ENCODE measurements at places on chromosomes 2 and 18.

DNA sequence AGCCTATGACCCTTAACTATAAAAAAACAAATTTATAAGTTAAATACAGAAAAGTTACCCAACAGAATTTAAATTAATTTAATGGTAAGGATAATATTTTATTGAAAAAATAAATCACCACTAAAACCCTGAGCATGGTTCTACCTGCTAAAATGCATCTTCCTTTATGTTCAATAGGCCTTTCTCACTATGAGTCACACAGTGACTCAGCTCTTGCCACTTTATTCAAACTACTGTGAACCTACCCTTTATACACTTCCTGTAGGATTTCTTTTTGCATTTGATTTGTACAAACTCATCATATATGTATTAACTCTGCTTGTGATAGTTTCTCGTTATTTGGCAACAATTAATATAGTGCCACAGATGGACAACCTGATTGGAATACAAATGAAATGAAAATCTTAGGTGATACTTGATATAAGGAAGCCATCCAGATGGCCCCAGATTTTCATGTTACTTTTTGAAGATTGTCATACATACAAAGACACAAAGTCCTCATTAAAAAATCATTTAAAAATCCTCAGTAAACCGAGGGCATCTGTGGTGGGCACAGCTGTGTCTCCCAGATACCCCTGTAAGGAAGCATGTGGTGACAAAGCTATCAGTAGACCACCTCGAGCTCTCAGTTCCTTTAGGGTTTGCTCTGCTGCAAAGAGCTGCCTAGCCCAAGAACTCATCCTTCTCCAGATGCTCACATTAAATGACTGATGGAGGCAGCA is 55.2 kb upstream of the COBLL1 start:
- no peak for DNase-seq

- no peak for DNase-seq
These were observed 29.7 kb downstream of the XDH start for GRCh38 chr2:31384771-31385276.

DNA sequence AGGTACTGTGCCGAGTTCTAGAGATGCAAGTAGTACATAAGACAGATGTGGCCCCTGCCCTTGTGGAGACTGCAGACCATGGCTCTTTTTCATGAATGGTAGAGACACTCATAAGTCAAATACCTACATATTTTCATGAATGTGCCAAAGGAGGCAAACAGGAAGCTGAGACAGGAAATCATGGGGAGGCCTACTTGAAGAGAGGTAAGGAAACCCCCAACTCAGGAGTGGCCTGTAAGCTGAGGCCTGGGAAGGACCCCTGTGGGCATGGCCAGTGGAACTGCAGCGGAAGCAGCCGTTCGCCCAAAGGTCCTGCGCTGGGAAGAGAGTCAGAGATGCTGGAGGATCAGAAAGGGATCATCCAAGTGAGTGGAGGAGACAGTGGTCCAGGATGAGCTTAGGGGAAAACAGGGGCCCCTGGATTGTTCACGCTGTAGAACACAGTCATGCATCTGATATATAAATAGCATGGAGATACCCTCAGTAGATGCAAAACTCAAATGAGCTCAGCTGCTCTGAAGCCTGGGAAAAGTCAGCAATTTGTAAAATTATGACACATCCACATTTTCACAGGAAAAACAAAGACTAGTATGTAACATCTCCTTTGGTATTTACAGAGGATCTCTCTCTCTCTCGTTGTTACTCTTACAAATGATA is 228.9 kb downstream of the NEDD4L start:
- no peak for DNase-seq

- no peak for DNase-seq
These were observed 35.9 kb upstream of the TBC1D8 start for GRCh38 chr2:101187131-101187530.

GRCh38 chr2:143579456-143579855 is 450.2 kb downstream of the ARHGAP15 start:
- no peak for DNase-seq

DNA sequence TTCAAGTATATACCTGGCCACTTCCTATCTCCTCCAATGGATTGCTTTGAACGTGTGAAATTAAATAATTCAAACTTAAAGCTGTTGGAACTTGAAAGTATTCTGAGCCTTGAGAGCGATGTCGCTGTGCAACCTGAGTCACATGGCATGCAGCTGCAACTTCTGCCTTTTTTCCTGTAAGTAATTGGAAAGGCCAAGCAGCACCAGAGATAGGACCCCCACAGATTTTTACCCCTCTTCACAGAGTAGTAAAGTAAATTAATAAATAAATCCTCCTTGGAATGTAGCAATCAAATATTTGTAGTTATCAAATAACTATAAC is 3.2 kb upstream of the RNF149 start:
- DNase-seq, result no peak

GRCh38 chr18:13446024-13446423 is 227.5 kb downstream of the LDLRAD4 start:
- no peak for DNase-seq

GRCh38 chr2:108079736-108080135 is 93.4 kb downstream of the SLC5A7 start:
- no peak for DNase-seq

DNA sequence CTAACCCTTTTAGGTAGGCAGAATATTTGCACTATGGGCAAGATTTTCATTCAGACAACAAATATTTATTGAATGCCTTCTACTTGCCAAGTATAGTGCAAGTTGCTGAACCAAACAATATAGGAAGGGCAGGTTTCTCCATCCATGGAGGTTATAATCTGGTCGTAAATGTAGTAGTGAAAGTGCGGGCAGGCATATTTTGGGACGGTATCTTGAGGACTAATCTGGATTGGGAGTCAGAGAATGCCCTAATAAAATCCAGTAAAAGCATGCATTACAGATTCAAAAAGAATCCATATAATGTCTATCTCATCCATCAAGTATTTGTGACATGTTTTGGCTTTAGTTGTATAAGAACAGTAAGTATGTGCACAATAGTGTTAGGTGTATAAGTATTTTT is 1.7 kb upstream of the NDUFV2 start:
- no peak for DNase-seq

GRCh38 chr2:118903551-118904479 is 38.2 kb upstream of the MARCO start:
- DNase-seq, result no peak

GRCh38 chr2:137957033-137957432 is 7.2 kb upstream of the HNMT start:
- DNase-seq, result no peak

DNA sequence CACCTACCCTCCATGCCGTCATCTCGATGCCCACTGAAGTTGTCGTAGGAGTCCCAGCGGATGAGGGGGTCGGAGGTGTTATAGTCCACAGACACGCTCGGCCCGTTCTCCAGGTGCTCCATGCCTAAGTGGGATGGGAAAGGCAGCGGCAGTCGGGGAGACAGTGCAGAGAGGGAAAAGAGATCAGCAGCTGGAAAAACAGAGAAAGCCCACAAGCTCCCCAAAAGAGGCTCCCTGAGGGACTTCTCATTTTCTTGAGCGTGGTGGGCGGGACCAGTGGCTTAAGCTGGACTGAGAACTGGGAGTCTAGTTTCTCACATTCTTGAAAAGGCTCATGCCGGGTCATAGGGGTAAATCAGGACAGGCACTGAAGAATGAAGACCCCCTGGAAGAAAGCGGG is 121.9 kb downstream of the TNS1 start:
- no peak for DNase-seq

DNA sequence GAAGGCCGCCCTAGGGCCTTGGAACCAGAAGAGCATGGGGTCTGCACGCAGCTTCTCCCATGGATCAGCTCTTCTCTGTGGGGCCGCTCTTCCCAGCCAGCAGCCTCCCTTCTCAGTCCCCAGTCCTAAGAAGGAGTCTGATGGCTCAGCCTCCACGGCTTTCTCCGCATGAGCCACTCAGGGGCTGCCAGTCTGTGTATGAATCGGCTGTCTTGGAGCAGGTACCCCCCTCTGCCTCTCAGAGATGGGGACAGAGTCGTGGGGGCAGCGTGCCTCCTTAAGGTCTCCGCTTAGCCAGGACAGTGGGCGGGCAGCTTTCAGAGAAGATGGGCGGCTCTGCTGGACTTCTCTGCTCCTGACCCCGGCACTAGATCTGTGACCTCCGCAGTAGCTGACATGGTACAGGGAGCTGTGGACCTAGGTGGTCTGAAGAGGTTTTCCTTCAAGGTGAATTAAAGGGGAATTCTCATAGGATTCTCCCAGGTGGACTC is 21.6 kb downstream of the INPP5D start:
- DNase-seq, result no peak

GRCh38 chr2:24543252-24543651 is 52.2 kb downstream of the NCOA1 start:
- DNase-seq, result no peak

GRCh38 chr18:40685219-40685618 is 1269.8 kb upstream of the PIK3C3 start:
- no peak for DNase-seq

DNA sequence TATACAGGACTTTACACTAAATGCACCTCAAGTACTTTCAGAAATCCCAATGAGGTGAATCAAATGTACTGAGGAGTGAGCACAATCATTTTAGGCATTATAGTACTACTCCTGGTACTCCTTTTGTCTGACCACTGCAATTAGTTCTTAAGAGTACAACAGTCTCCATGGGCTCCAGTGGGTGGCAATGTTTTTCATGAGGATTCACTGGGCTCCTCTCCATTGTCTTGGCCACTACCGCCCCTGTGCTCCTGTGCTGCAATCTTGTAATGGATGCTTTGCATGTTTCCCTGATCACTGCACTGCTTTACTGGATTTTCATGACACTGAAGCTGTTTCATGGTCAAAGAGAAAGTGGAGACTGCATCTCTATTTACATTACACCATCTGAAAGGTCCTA is 268.5 kb upstream of the ZSWIM2 start:
- no peak for DNase-seq

DNA sequence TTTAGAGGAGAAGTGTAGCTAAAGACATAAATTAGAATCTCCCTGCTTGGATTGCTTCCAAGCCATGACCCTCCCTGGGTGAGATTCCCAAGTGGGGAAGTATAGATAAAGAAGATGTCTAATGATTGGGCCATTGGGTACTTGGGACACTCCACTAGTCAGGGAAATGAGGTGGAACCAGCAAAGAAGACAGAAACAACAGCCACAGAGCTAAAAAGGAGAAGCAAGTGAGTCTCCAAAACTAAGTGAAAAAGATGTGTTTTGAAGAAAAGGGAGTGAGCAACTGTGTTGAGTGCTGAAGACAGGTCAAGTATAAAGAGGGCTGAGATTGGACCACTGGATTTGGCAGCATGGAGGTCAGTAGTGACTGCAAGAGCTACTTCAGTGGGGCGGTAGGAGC is 276.7 kb upstream of the STON1 start:
- DNase-seq, result no peak

DNA sequence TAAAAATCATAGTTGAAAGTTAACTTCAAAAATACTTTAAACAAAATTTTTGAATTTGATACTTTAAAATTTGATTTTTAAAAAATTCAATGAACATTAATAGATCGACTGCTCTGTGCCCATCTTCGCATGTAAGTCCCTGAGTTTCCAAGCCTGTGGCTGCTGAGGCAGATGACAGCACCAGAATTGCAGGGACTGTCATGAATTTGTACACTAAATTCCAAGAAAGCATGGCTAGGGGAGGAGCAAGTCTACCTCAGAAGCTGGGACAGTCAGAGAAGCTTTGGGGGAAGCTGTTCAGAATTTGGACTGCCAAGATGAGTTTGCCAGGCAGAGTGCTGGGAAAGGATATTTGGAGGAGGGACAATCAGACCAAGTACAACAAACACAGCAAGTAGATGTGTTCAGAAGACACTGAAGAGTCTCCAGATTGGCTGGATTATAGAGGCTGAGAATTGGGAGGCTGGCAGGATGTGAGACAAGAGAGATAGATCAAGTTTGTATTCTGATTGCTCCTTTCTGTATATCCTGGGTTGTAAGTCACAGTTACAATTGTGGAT is 79.0 kb downstream of the ASXL3 start:
- DNase-seq, result no peak

GRCh38 chr18:777021-777420 is 35.0 kb downstream of the YES1 start:
- DNase-seq, result no peak

- no peak for DNase-seq
These were observed 17.5 kb upstream of the CEP192 start for GRCh38 chr18:12973562-12974213.

- no peak for DNase-seq
These were observed 289.4 kb downstream of the ZEB2 start for GRCh38 chr2:144230448-144231085.

DNA sequence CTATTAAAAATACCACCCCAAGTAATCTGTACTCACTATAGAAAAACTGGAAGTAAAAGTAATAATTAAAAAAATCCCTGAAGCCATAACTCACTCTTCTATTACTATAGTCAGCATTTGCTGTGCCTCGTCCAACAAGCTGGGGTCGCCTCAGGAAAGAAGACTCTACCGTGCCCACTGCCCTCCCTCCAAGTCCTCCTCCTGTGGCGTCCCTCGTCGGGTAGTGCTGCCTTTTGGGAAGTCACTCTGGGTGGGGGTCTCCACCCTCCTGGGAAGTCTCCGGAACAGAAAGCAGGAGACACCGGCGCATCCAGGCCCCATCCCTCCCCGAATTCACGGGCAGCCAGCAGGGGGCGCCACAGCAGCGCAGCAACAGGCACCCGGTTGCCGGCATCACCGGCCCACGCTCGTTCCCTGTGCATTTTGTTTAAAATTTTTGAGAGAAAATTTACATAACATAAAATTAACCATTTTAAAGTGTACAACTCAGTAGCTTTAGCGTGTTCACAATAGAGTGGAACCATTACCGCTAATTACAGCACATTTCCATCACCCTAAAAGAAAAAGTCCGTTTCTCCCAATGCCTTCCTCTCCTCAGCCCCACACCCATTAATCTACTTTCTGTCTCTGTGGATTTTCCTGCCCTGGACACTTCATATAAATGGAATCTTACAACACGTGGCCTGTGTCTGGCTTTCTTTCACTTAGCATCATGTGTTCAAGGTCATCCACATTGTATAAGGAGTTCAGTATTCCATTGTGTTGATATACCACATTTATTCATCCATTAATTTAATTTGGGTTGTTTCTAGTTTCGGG is 62.2 kb downstream of the ADNP2 start:
- peak; percentile 13 for DNase-seq

DNA sequence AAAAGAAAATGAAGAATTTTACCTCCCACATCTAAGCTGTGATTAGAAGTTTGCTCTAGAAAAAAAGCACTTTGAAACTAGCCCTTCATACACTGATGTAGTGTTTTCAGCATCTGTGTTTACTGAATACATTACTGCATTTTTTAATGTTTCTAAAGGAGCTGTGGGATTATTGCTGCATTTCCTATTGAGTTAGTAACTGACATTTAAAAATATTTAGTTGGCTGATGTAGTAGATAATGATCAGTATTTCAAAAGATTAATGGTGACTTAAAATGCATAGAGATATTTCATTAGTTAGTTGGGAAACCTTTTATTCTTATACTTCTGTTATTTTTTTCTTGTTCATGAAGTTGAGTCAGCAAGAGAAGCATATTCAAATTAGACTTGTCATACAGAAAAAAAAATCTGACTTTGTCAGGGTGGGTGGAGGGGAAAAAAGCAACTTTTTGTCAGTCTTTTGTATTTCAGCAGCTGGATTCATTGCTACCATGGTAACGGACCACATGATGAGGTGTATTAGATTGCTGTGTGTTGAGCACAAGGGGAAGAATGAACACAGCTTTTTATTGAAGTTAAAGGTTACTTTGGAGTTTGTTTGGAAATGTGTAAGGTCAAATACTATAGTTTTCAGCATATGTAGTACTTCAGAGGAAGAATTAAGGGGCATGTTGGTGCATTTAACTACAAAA is at the start of gene DTNA:
Gene DTNA (plus strand): TSS at position 549 of the 692 bp plus-strand sequence. CDS start 45,679 bp downstream, outside the sequence.
- DNase-seq, result peak; percentile 70
